Left renal pelvis (tissue), 4 donors: ENCODE measurements at places on chromosomes 11 and 22. TPM values are rescaled to one million over a fixed set of nuclear protein-coding genes. Genes with fewer than 3 reads are reported as not detected.

Gene ADM
- 11.8 TPM for polyA plus RNA-seq

Gene OR8G1
- polyA plus RNA-seq, result not detected

Gene AQP11
- polyA plus RNA-seq, result 3.4 TPM

Gene ROBO4
- 19.6 TPM for polyA plus RNA-seq

Gene ELFN2
- 1.7 TPM for polyA plus RNA-seq

Gene ATXN10
- 335 TPM for polyA plus RNA-seq

Gene KIAA0930
- polyA plus RNA-seq, result 17.4 TPM

DNA sequence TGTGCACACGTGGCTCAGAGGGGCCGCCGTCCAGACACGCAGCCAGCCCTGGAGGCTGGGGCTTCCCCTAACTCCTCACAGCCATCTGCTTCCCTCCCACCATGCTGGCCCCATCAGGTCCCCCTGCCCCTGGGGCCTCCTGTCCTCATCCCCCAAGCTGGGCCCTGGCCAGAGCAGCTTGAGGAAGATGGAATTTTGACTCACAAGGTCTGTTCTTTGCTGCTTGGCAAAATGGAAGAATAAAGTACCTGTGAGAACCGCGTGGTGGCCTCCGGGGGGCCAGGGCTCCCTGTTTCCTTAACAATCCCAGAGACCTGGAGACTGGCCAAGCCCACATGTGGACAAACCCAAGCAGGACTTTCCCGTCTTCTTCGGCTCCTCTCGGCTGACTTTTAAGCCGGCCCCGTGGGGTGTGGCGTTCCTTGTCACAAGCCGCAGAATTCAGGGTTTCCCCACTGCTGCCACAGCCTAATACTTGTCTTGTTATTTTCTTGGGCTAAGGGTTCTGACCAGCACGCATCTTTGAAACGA is 872.8 kb downstream of the BRD1 start:
- DNase-seq, result no peak

- no peak for DNase-seq
Observed at GRCh38 chr11:86621854-86622253, 50.6 kb downstream of the ME3 start.

DNA sequence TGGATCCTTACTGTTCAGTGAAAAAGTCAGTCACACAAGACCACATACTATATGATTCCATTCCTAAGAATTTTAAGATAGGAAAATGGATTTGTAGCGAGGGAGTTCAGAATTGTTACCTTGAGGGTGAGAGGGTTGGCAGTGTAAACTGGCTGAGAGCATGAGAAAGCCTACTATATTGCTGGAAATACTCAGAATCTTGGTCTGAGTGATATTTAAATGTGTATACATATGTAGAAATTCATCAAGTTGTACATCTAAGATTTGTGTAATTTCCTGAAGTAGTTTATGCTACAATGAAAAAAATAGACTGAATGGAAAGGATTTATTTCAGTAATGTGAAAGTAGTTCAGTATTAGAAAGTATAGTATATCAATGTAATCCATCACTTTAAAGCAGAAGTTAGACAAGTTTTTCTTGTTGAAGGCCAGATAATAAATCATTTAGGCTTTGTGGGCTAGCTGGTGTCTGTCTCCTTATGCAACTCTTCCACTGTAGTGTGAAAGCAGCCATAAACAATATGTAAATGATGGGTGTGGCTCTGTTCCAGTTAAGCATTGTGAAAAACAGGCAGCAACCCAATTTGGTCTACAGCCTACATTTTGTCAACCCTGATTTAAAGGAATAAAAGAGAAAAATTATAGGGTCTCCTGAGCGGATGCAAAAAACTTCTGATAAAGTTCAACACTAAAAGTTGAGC is 127.2 kb upstream of the THY1 start:
- peak; percentile 43 for DNase-seq

- no peak for DNase-seq
Observed at GRCh38 chr11:472272-472671, 22.2 kb downstream of the PTDSS2 start.

- no peak for DNase-seq
Observed at GRCh38 chr11:84398017-84398626, 1112.0 kb upstream of the CCDC90B start.

GRCh38 chr11:116384407-116384806 is 388.4 kb downstream of the BUD13 start:
- no peak for DNase-seq

GRCh38 chr11:128819198-128819597 is 47.9 kb downstream of the KCNJ1 start:
- DNase-seq, result no peak

GRCh38 chr22:33866511-33866910 is 53.8 kb downstream of the LARGE1 start:
- DNase-seq, result no peak

- DNase-seq, result no peak
Observed at GRCh38 chr11:115659061-115659963, 155.1 kb upstream of the CADM1 start.

DNA sequence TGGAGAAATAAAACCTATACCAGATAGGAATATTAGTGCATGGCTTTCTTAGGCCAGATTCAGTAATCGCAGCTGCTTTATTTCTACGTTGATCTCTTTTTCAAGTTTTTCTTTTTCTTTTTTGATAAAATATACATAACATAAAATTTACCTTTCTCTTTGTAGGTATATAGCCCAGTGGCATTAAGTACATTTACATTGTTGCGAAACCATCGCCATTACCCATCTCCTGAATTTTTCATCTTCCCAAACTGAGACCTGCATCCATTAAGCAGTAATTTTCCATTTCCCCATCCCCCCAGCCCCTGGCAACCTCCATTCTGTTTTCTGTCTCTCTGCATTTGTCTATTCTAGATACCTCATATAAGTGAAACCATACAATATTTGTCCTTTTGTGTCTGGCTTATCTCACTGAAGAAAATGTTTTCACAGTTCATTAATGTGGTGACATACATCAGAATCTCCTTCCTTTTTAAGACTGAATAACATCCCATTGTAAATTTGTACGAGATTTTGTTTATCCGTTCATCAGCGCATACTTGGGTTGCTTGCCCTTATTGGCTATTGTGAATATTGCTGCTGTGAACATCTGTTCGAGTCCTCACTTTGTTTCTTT is 41.4 kb downstream of the PANX1 start:
- no peak for DNase-seq

DNA sequence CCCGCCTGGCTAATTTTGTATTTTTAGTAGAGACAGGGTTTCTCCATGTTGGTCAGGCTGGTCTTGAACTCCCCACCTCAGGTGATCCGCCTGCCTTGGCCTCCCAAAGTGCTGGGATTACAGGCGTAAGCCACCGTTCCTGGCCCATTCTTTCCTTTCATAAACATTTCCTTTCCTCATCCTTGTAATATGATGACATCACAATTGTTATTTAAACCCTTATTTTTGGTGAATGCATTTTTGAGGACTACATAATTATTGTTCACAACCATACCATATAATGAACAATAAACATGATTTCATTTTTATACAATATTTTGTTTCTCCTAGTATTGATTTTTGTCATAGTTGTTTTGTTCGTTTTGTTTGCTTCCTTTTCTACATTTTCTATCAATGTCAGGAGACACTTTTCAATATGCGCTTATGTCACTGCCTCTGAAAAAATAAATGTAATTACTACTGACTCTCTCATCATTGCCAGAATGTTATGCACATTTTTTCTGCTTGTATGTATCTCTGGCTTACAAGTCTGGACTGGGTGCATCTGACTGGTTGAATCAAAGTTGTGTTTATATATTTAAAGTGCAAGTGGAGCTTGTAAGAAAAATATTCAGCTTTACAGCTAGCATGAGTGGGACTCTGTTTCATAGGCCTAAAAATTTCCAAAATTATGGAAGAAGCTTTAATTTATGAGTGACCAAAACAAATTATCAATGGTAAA is 2286.3 kb upstream of the RAG2 start:
- DNase-seq, result no peak
